Activated CD8-positive, alpha-beta memory T cell treated with anti-CD3 and anti-CD28 coated beads for 1 hour (primary cell): ENCODE measurements at places on chromosomes 2 and 18.

- no peak for DNase-seq
Measured at GRCh38 chr2:126720638-126721037, 64.7 kb downstream of the GYPC start.

GRCh38 chr2:141611981-141612380 is 518.8 kb downstream of the LRP1B start:
- DNase-seq: no peak

GRCh38 chr2:68280796-68281195 is 28.5 kb upstream of the PPP3R1 start:
- DNase-seq: no peak

DNA sequence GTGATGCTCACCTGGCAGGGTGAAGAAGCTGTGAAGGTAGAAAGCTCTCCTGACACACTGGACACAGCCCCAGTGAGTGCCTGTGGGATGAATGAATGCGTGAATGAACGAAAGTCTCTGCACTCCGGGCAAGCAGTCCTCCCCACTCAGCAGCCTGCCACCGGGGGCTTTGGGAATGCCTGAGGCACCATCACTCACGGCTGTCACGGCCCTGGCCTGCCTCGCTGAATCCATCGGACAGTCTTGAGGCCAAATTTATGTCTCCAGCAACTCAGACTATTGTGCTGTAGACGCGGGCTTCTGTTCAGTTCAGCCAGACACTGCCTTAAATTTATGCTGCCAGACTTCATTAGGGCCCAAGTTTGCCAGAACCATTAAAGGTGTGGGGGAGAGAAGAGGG is 62.9 kb upstream of the TEX51 start:
- DNase-seq: no peak

GRCh38 chr2:19255481-19255880 is 102.9 kb downstream of the OSR1 start:
- no peak for DNase-seq

- no peak for DNase-seq
Measured at GRCh38 chr18:74975001-74975400, 233.9 kb downstream of the PTGR3 start.

- no peak for DNase-seq
Measured at GRCh38 chr2:207870814-207871213, 101.1 kb upstream of the FZD5 start.

DNA sequence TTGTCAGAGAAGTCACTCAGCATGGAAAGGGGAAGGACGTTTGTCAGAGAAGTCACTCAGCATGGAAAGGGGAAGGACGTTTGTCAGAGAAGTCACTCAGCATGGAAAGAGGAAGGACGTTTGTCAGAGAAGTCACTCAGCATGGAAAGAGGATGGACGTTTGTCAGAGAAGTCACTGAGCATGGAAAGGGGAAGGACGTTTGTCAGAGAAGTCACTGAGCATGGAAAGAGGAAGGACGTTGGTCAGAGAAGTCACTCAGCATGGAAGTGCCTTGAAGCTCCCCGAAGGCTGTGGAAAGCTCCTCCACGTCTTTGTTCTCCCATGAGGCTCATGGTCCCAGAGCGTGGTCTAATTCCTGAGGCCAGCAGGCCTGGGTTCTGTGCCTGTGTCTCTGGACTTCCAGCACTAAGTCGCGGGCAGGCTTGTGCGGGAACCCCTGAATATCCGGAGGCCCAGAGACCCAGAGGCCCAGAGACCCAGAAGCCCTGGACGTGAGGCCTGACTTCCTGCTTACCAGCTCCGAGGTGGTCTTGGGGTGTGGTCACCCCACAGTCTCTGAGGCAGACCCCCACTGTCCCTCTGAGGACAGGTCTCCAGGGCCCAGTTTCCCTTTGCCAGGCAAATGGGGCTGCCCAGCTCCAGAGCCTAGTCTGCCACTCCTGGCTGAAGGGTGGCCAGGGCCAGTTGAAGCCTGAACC is 70.4 kb upstream of the TWIST2 start:
- DNase-seq: no peak
